Uterus (tissue), 4 donors: ENCODE measurements at places on chromosomes 5 and 9. TPM values are rescaled to one million over a fixed set of nuclear protein-coding genes. Genes with fewer than 3 reads are reported as not detected.

DNA sequence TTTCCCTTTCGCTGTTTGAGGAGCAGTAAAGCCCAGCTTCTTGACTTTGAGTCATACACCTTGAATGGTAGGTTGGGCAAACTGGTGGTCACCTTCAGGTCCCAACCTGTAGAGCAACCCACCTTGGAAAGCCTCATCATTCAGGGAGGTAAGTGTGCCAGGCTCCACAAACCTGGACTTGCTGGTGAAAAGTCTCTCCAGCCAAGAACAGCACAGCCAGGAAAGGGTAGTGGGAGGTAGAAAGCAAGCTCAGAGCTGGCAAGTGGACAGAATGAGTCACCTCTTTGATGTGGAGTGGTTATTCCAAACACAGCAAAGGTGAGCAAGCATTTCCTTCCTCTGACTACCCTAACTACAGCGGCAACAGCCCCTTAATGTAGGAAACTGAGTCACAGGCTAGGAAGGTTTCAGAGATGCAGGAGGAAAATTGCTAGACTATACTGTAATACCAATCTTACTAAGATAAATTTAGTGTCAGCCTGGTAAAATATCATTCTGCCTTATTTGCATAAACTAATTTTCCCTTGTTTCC lies 117.5 kb upstream of the MTAP start:
- no peaks in the 10 kb centered on the region for H3K36me3 ChIP-seq
- no peaks in the 10 kb centered on the region for H3K27me3 ChIP-seq

- peak overlapping the region; percentile 74 for H3K27ac ChIP-seq
- H3K27me3 ChIP-seq: no peaks in the 10 kb centered on the region
- H3K4me3 ChIP-seq: peak overlapping the region; percentile 42
- no peak for DNase-seq
- no peaks in the 10 kb centered on the region for H3K4me1 ChIP-seq
- no peaks in the 10 kb centered on the region for H3K36me3 ChIP-seq
Measured at GRCh38 chr5:53479045-53479589, 1.3 kb upstream of the FST start.

- no peaks in the 10 kb centered on the region for H3K36me3 ChIP-seq
- no peak for DNase-seq
- no peak overlapping the region for H3K27ac ChIP-seq
- H3K27me3 ChIP-seq: no peaks in the 10 kb centered on the region
- H3K4me1 ChIP-seq: no peaks in the 10 kb centered on the region
Measured at GRCh38 chr9:132147331-132147730, 14.5 kb upstream of the NTNG2 start.

- H3K27me3 ChIP-seq: no peaks in the 10 kb centered on the region
- H3K36me3 ChIP-seq: no peaks in the 10 kb centered on the region
- H3K4me1 ChIP-seq: no peaks in the 10 kb centered on the region
Measured at GRCh38 chr5:119063579-119064379, 7.1 kb upstream of the DMXL1 start.

DNA sequence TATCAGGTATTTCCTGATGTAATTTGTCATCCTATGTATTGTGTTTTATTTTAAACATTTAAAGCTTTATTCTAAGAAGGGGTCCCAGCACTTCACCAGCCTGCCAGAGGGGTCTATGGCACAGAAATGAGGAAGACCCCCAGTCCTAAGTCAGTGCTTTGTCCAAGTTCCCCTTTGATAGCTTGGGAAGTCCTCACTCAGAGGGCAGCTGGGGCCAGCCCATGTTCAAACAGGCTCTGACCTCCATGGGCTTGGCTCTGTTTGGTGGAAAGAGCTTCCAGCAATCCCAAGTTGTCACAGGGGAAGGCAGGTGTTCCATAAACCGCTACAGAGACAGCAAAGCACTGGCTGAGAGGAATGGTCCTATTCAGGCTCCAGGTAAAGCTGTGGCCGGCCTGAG lies 26.6 kb upstream of the AKNA start:
- H3K36me3 ChIP-seq: no peaks in the 10 kb centered on the region
- no peaks in the 10 kb centered on the region for H3K27me3 ChIP-seq
- H3K27ac ChIP-seq: peak overlapping the region; percentile 21
- H3K4me3 ChIP-seq: no peak overlapping the region

Gene GRXCR2
- not detected for total RNA-seq

- H3K36me3 ChIP-seq: no peaks in the 10 kb centered on the region
- H3K27me3 ChIP-seq: no peaks in the 10 kb centered on the region
- H3K4me1 ChIP-seq: no peaks in the 10 kb centered on the region
- DNase-seq: peak; percentile 57
- H3K4me3 ChIP-seq: no peak overlapping the region
Measured at GRCh38 chr5:172777881-172778814, 7.2 kb upstream of the DUSP1 start.

Gene NEUROG1
- total RNA-seq: not detected

Gene SLC2A6
- total RNA-seq: 3.4 TPM

Gene CREB3
- total RNA-seq: 30.5 TPM

Gene ZNF454
- total RNA-seq: 8.4 TPM

GRCh38 chr5:84603568-84604185 lies 219.0 kb upstream of the EDIL3 start:
- H3K4me3 ChIP-seq: no peak overlapping the region
- H3K4me1 ChIP-seq: no peaks in the 10 kb centered on the region
- no peak overlapping the region for H3K27ac ChIP-seq
- no peaks in the 10 kb centered on the region for H3K27me3 ChIP-seq

- no peak overlapping the region for H3K27ac ChIP-seq
- H3K27me3 ChIP-seq: no peaks in the 10 kb centered on the region
- no peak for DNase-seq
- H3K36me3 ChIP-seq: no peaks in the 10 kb centered on the region
Measured at GRCh38 chr5:171981847-171982246, 24.6 kb downstream of the FBXW11 start.

DNA sequence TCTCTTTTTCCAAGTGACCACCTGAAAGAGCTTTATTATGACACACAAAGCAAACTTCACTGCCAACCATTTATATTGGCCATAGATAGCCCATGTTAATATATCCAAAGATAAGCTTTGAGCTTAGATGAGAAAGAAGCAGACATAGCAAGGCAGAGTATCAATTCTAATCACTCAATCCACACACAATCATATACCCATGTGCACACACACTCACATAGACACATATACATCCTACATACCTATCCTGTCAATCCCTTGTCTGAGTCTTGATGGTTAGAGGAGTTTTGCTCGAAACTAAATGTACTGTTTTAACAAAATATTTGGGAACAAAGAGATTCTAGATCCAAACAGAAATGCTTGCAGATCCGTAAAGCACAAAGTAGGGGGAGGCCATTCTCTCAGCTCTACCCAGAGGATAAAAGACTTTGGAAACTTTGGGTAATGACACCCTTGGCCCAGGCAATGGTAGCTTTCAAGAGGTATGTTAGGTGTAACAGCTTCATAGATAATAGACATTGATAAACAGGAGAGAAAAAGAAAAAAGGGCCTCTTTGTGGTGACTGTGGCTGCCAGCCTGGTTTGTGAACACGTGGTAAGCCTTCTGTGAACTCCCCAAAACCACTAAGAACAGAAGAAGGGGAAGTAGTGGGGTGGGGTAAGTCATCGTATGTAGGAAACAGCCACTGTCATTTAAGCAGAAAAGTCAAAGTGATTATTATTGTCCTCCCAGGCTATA lies 121.6 kb downstream of the TLR4 start:
- no peaks in the 10 kb centered on the region for H3K27me3 ChIP-seq
- H3K36me3 ChIP-seq: no peaks in the 10 kb centered on the region
- no peak overlapping the region for H3K4me3 ChIP-seq
- no peak for DNase-seq
- no peaks in the 10 kb centered on the region for H3K4me1 ChIP-seq

- no peaks in the 10 kb centered on the region for H3K4me1 ChIP-seq
- H3K27me3 ChIP-seq: no peaks in the 10 kb centered on the region
- no peak overlapping the region for H3K4me3 ChIP-seq
Measured at GRCh38 chr5:75412111-75412990, 75.3 kb downstream of the HMGCR start.

- peak overlapping the region; percentile 27 for H3K4me3 ChIP-seq
- no peaks in the 10 kb centered on the region for H3K36me3 ChIP-seq
- H3K27ac ChIP-seq: no peak overlapping the region
- no peak for DNase-seq
- H3K27me3 ChIP-seq: peaks cover 9% of the 10 kb centered on the region
Measured at GRCh38 chr5:321726-322251, 275 bp downstream of the AHRR start.

DNA sequence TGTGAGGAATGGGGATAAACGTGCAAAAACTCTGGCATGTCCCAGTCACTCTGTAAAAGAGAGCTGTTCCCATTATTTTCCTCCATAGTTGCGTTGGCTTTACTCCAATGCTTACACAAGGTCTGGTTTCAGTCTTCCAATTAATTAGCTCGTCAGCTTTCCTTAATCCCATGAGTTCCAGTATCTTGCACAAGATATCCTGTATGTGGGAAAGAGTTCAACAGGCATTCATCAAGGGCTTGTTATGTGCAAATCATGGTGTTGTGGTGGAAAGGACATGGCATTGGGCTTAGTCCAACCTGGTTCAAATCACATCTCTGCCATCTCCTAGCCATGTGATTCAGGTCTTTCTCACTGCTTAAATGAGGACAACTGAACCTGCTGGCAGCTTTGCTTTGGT lies 77.5 kb upstream of the PANK3 start:
- DNase-seq: no peak
- H3K4me1 ChIP-seq: no peaks in the 10 kb centered on the region

DNA sequence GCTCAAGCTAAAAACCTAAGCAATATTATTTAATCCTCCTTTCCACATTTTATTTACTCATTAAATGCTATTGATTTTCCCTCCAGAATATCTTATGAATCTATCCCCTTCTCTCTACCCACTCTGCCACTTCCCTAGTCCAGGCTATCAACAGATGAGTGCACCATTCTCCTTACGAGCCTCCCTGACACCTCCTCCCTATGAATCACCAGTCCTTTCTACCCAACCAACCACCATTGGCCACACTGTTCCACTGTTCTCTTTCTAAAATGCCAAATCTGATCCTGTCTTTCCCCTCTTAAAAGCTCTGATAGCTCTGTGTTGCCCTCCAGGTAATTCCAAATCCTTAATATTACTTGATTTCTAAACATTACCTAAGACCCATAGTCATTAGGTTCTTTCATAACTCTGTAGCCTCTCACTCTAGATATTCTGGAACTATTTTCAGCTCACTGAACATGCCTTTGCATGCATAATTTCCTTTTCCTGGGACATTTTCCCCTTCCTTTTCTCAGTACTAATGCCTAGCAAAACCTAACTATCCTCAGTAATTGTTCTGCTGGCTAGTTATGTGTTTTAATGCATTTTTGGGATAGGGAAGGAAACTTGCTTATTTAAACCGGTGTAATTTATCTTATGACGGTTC lies 126.3 kb downstream of the UNC13B start:
- H3K27me3 ChIP-seq: no peaks in the 10 kb centered on the region
- no peak overlapping the region for H3K27ac ChIP-seq
- H3K4me1 ChIP-seq: no peaks in the 10 kb centered on the region
- no peak for DNase-seq
- no peaks in the 10 kb centered on the region for H3K36me3 ChIP-seq

Gene PRRT1B
- total RNA-seq: not detected

Gene SPATA31E1
- not detected for total RNA-seq

Gene MAMDC2
- 161 TPM for total RNA-seq

GRCh38 chr5:153445875-153446579 lies 44.4 kb upstream of the GRIA1 start:
- no peaks in the 10 kb centered on the region for H3K36me3 ChIP-seq
- H3K27ac ChIP-seq: no peak overlapping the region
- no peaks in the 10 kb centered on the region for H3K27me3 ChIP-seq
- DNase-seq: no peak
- H3K4me1 ChIP-seq: no peaks in the 10 kb centered on the region

GRCh38 chr5:66551945-66552344 lies 44.2 kb upstream of the MAST4 start:
- H3K27me3 ChIP-seq: no peaks in the 10 kb centered on the region
- H3K36me3 ChIP-seq: no peaks in the 10 kb centered on the region
- H3K4me1 ChIP-seq: no peaks in the 10 kb centered on the region
- no peak for DNase-seq
- no peak overlapping the region for H3K27ac ChIP-seq
- no peak overlapping the region for H3K4me3 ChIP-seq

- DNase-seq: peak; percentile 64
- H3K4me1 ChIP-seq: no peaks in the 10 kb centered on the region
- H3K36me3 ChIP-seq: no peaks in the 10 kb centered on the region
- H3K27me3 ChIP-seq: no peaks in the 10 kb centered on the region
- peak overlapping the region; percentile 88 for H3K27ac ChIP-seq
Measured at GRCh38 chr5:159207686-159208513, 1.5 kb downstream of the RNF145 start.

DNA sequence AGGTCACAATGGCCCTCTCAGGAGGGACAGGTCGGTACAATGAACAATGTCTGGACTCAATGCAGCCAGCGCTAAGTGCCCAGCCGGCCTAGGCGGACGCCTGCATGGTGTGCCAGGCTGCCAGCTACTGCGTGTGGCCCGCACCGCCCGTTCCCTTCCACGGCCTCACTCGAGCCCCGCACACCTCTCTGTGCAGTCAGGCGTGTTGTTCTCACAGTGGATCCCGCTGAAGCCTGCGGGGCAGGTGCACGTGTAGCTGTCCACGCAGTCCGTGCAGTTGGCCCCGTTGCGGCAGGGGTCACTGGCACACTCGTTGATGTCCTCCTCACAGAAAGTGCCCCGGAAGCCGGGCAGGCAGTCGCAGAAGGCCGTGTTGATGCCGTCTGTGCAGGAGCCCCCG lies 26.7 kb upstream of the SEC16A start:
- DNase-seq: no peak
- no peaks in the 10 kb centered on the region for H3K4me1 ChIP-seq
- no peaks in the 10 kb centered on the region for H3K27me3 ChIP-seq
- H3K36me3 ChIP-seq: no peaks in the 10 kb centered on the region

- DNase-seq: no peak
- H3K27me3 ChIP-seq: no peaks in the 10 kb centered on the region
- no peak overlapping the region for H3K27ac ChIP-seq
- H3K36me3 ChIP-seq: no peaks in the 10 kb centered on the region
Measured at GRCh38 chr9:75990576-75991304, 100.3 kb downstream of the PCSK5 start.

DNA sequence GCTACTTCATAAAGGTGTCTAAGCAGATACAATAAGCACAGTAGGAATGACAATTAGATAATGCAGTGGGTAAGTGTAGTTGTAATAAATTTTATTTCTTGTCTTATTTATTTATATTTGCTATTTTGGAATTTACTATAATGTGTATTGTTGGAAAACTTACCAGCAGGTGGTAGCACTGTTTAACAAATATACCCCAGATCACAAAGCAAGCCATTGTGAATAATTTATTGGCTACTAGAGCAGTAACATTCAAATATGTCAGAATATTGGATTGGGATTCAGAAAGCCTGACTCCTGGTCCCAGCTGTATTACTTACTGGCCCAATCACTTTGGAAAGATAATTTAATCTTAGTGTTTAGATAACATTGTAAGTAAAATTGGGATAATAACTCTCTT lies 78.0 kb downstream of the ISOC1 start:
- no peak overlapping the region for H3K4me3 ChIP-seq
- no peaks in the 10 kb centered on the region for H3K4me1 ChIP-seq
- no peaks in the 10 kb centered on the region for H3K27me3 ChIP-seq

DNA sequence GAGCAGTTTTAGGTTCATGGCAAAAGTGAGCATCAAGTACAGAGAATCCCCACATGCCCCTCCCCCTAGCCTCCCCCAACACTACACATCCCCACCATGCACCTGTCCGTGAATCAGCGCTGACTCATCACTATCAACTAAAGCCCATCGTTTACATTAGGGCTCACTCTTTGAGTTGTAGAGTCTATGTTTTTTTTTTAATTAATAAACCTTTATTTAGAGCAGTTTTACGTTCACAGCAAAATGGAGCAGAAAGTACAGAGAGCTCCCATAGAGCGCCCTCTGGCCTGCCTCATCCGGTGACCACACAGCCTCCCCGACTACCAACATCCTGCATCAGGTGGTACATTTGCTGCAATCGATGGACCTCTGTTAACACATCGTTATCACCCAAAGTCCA lies 47.9 kb upstream of the UNC5A start:
- H3K4me3 ChIP-seq: no peak overlapping the region

Gene PTPRD
- total RNA-seq: 49.0 TPM
